ENCODE measurements at places on chromosomes 1 and 21.

GRCh38 chr1:18001725-18002124 is 105.9 kb upstream of the IGSF21 start:
- DNase-seq: no peak

- DNase-seq: peak; percentile 23
Observed at GRCh38 chr1:228697207-228698016, 37.9 kb upstream of the RHOU start.

DNA sequence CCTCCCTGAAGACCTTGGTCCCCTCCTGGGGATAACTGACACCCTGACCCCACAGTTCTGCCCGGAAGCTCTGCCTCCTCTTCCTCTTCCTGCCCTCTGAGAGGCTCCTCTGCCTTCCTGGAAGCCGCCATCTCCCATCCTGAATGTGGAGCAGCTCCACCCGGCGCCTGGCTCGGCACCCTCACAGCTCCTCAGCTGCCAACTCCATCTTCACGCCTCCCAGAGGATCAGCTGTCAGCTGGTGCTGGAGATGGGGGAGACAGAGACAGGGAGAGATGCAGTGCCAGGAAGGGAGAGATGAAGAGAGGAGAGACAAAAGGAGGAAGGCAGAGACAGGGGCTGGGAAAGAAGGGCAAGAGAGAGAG is 210.4 kb upstream of the CSF3R start:
- no peak for DNase-seq

DNA sequence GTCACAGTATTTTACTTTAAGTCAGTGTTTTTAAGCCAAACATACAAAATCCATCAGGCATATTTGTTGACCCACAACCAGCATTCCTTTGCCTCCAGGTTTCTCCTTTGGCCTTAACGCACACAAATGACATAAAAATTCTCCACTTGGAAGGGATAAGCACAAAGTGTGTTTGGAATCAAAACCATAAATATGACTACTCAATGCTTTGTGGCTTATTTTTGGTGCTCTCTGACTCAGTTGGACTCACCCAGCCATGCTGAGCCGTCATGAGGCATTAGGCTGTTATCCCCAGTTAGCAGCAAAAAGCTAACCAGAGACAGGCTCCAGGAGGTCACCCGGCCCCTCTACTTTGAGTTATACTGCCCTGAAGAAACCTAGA is 948 bp downstream of the PRUNE1 start:
- peak; percentile 6 for DNase-seq

DNA sequence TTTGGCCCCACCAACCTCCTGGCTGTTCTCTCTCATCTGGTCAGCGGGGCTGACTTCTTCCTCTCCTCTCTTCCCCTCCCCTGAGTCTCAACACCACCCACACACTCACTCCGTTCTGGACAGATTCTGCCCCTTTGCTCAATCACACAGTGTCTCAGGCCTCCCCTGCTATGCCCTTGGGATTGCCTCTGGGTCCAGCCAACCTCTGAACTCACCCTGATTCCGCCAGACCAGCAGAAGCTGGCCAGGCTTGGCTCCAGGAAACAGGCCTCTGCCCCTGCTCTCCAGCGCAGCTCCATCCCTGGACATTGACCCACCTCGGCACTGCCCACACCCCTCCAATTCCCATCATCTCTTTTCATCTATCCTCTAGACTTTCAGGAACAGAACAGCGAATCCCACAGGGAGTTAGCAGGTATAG is 22.1 kb downstream of the AHDC1 start:
- DNase-seq: no peak

DNA sequence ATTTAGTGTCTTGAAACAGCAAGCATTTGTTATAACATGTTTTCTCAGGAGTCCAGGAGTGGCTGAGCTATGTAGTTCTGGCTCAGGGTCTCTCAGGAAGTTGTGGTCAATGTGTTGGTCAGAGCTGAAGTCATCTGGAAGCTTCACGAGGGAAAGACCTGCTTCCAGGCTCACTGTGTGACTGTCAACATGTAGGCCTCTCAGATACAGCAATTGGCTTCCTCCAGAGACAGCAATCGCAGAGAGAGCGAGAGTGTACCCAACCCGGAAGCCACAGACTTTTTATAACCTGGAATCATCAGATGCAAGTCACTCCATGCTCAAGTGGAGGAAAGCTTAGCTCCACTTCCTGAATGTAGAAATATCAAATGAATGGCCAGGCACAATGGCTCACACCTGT is 40.9 kb downstream of the TNFRSF9 start:
- peak; percentile 74 for DNase-seq

- DNase-seq: no peak
Observed at GRCh38 chr21:31193761-31194160, 150.3 kb downstream of the TIAM1 start.

DNA sequence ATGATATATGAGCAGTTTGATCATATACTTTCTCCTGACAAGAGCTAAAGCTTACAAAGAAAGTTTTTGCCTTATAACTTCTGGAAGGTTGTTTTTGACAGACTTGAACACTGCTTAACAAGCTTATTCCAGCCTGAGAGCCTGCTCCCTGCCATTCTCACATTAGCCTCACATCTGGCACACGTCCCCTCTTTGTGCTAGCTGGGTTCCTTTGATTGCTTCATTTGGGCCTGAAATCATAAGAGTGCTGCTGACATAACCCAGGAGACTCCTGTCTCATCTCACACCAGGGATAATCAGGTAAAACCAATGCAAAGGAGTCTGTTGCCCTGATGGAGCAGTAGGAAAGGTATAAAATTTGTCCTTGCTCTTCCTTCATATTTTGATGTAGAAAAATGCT is 1411.7 kb upstream of the B3GALT2 start:
- no peak for DNase-seq

DNA sequence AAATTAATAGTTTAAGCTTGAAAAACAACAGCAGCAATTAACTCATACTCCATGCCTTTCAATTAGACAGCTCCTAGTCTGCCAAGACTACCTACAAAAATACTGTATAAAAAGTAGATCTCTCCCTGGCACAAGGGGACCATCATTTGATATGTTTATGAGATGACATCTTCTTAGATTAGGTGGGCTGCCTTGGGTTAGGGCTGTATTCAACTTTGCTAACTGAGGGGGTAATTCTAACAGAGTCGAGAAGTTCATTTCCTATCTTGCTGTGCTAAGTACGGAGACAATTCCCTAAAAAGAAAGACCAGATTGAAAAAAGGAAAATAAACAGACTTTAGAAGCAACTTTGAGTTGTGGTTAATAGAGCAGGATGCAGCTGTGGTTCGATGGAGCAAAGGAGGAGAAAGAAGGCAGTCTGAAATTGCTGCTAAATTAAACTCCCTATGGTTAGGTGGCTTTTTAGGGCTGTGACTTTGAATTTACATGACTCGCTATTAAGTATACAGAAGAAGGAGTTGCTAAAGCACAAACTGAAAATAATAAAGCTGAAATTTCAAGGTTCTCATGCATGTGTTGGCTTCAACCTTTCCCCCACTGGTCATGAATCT is 75.4 kb downstream of the CDC7 start:
- DNase-seq: no peak

- no peak for DNase-seq
Observed at GRCh38 chr1:92483610-92484471, 2.9 kb downstream of the GFI1 start.

GRCh38 chr1:151156515-151156819 is at the start of gene TNFAIP8L2:
Gene TNFAIP8L2 (plus strand): TSS chr1:151156649. CDS start chr1:151158698, 2,049 bp downstream.
- no peak for DNase-seq

DNA sequence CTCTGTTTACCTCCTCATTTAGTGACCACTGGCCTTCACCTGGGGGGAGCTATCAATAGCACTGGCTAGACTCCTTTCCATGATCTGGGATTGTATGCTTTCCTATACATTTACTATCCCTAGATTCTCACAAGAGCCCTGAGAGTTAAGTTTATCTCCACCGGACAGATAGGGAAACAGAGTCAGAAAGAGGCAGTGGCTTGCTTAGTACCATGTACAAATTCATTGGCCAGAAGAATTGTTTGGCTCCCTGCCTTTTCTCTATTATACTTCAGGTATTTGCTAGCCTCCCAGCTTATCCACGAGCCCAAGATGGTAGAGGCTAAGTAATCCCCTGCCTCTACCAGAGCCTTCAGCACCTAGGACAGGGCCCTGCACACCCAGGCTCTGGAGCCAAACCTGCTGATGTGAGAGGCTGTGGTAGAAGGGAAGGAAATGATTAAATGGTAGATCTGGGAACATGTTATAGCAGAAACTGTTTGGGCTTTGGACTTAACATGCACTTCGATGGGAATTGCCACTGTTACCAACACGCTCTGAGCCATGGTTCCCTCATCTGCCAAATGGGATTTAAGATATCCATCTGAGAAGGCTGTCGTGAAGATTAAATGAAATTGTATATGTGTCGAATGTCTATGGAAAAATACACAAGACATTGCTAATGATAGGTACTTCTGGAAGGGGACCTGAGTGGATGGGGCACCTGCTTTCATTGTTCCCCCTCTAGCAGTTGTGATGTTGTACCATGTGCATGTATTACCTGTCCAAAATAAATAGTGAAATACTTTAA is 3.1 kb upstream of the BLACAT1 start:
- DNase-seq: peak; percentile 44

DNA sequence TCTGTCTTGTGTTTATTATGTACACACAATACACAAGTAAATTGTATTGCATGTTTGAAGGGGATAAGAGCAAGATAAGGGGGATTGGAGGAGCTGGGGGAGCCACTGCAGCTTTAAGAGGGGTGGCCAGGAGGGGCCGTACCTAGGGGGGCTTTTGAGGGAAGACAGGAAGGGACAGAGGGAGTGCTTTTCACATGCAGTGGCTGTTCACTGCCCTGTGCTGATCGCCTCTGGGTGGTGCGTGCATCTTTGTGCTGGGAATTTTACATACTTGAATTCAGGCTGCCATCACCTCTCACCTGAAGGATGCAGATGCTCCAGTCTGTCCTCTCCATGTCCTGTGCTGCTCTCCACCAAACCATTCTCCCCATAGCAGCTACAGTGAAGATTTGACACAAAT is 179.5 kb downstream of the PTPRU start:
- no peak for DNase-seq

DNA sequence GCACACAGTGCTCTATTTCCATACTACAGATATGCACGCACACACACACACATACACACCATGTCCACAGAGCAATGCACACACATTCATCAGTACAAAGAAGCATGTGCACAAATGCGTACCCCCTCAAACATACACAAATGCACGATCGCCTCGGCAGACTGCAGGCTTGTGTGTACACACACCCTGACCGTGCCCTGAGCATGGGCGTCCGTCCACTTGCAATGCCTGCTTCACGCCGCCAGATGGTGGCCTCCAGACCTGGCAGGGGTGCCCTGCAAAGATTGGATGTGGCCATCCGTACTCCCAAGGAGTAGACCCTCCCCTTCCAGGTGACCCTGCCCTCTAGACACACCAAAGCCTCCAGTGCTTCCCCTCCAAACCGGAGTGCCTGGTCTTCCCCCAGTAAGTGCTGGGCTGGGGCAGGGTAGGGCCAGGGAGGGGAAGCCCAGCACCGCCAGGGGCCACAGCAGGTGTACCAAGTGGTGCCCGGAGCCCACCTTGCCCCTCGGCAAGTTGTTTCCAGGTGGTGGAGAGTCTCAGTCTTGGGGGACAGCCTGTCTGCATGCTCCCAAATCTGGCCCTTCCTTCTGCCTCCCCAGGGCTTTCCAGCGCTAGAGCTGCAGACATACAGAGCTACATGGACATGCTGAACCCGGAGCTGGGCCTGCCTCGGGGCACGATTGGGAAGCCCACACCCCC is 20.6 kb downstream of the ESPN start:
- DNase-seq: peak; percentile 21

DNA sequence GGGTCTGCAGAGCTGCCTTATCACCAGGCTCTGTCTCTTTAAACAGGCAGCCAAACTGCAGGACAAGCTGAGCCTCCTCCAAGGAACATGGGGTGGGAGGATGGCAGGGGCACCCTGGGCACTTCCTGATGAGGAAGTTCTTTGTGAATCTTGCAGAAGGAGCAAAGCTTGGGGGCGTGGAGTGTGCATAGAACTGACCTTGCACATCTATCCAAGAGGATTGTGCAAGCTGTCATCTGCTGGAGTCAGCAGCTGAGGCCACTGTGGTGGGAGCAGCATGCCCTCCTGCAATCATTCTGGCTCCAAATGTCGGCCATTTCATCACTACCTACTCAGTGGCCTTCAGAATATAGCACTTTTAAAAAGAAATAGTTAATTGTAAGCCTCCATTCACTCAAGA is 182.2 kb downstream of the AJAP1 start:
- no peak for DNase-seq

- DNase-seq: peak; percentile 33
Observed at GRCh38 chr21:44755227-44755626, 43.9 kb upstream of the TSPEAR start.

DNA sequence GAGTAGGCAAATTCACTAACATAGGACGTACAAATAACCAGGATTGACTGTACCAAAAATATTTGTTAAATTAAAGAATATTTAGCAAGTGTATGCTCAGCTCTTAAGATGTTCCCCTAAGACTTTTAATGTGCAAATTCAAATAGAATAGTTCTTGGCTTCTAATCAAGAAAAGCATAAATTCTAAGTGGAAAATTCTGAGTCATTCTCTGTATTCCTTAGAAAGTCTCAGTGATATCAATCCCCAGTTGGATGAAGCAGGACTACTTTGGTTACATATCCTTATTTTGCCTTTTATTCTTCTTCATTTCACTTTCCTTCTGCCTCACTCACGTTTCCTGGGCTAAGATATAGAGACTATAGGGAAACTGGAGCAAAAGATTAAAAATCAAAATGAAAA is 130.2 kb downstream of the IFI44 start:
- DNase-seq: no peak

DNA sequence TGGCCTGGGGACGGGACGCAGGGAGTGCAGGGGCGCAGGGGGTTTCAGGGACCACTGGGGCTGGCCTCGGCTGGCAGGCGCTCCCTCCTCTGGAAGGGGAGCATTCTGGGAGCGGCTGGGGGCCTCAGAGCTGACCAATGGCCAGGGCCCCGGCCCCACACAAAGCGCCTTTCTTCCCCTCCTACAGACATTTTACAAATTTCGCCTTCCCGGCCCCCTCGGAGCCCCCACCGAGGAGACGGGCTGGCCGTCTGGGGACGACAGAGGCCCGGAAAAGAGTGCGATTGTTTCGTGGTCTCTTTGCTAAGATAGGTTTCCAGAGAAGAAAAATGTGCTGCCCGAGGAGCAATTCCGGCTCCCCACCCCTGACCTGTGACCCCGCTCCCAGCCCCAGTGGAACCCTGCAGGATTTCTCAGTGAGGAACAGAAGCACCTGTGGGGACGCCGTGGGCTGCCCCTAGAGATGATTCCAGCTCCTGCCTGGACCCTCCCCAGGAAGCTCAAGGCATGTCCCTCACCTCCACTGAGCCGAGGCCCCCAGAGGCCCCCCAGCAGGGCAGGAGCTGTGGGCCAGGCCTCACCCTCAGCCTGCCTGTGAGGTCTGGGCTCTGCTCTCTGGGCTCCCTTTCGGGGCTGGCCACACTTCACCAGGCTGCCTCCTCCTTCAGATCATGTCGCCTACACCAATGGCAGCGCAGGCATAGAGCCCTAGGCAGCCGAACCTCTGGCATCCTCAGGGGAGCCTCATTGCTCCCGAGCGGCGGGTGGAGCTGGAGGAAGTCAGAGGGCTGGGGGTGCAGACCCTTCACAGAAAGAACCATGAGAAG is 15.0 kb upstream of the PLEKHG5 start:
- DNase-seq: no peak

- no peak for DNase-seq
Observed at GRCh38 chr1:53390736-53391135, 62.9 kb upstream of the LRP8 start.

All from RPMI7951 (cell line).